ENCODE measurements at places on chromosomes 4 and X.

- no peak overlapping the region for H3K27ac ChIP-seq
- no peaks in the 10 kb centered on the region for H3K4me1 ChIP-seq
- H3K4me3 ChIP-seq, result no peak overlapping the region
- peaks cover 6% of the 10 kb centered on the region for H3K27me3 ChIP-seq
- DNase-seq, result no peak
These were observed 109.9 kb downstream of the SH3RF1 start for GRCh38 chr4:169160825-169161224.

GRCh38 chrX:9668537-9668936, 97.1 kb downstream of the GPR143 start:
- H3K27me3 ChIP-seq, result no peaks in the 10 kb centered on the region
- H3K4me3 ChIP-seq, result no peak overlapping the region
- no peak overlapping the region for H3K27ac ChIP-seq
- peaks cover 18% of the 10 kb centered on the region for H3K36me3 ChIP-seq

DNA sequence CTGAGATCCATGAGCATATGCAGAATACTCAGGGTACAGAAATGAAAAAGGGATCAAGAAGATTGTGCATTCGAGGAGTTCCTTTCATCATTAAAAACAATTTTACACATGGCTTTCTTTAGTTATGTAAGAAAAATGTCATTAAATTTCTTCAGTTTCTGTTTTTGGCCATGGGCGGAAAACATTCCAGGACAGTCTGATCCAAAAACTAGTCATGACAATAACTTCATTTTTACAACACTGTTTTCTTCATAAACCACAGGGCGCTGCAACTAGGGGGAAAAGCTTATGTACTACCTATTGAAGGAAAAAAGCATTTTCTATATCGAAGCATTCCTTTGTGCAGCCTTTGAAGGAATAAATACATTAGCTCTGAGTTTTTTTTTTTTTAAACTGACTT, 28.2 kb downstream of the IL13RA1 start:
- DNase-seq, result no peak
- peaks cover 7% of the 10 kb centered on the region for H3K4me1 ChIP-seq
- peaks cover 4% of the 10 kb centered on the region for H3K27me3 ChIP-seq
- no peak overlapping the region for H3K4me3 ChIP-seq
- H3K27ac ChIP-seq, result no peak overlapping the region

DNA sequence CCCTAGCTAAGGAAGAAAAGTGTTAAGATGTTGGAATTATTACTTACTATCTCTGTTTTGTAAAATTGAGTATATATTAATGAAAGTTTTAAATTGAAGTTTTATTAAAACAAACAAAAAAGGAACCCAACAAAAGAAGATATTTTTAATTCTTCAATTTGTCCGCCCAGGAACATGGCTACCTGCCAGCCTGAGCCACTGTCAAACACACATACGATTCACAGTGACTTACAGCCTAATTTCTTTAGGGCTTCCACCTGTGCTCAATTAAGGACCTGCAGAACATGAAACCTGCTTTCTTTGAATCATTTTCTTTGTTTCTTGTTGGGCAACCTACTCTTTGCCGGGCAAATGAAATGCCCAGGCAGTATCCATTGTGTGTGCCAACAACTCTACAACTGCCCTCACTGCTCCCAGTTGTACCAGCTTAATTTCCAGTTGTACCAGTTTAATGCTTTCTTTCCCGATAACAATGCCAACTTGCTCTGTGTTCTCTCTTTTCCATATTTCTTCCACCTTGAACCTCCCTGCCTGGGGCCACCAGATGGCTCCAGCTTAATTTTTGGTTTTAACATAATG, 181.7 kb downstream of the GBA3 start:
- no peak for DNase-seq
- H3K4me3 ChIP-seq, result no peak overlapping the region
- H3K27me3 ChIP-seq, result no peaks in the 10 kb centered on the region
- no peak overlapping the region for H3K27ac ChIP-seq
- H3K4me1 ChIP-seq, result no peaks in the 10 kb centered on the region

DNA sequence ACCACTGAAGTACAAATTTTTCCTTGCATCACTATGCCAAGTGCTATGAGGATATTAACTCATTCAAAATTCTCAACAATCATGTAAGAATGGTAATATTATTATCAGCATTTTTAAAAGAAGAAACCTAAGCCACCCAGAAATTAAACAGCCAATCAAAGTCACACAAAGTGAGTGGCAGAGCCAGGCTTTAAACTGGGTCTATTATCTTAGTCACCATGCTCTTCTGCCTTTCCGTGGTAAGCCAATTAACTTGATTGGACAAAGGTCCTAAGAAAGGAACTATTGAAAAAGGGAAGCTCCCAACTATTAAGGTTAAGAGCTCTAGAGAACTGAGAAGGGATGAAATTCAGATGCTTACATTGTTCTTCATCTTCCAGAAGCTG, 111.5 kb downstream of the ASB9 start:
- H3K4me3 ChIP-seq, result peak overlapping the region; percentile 71
- no peaks in the 10 kb centered on the region for H3K27me3 ChIP-seq
- peaks cover 7% of the 10 kb centered on the region for H3K36me3 ChIP-seq
- DNase-seq, result no peak
- peaks cover 38% of the 10 kb centered on the region for H3K4me1 ChIP-seq

DNA sequence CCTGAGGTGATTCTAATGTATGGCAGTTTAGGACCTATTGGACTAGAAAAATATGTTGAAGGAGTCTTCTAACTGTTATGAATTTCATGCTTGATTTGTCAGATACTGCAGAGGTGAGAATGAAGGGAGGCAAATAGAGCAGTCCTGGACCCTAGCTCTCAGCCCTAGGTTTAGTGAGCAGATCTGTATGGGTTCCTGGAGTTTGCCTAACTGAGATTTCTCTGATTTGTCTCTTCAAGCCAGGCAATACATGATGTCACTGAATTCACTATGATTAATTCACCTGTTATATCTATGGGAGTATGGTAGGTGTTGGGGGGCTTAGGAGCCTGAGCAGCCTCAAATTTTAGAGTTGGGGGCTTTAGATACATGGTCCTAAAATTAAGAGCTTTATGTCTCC, 2.6 kb downstream of the MND1 start:
- no peak for DNase-seq
- no peaks in the 10 kb centered on the region for H3K27me3 ChIP-seq
- peaks cover 42% of the 10 kb centered on the region for H3K4me1 ChIP-seq
- no peak overlapping the region for H3K4me3 ChIP-seq

DNA sequence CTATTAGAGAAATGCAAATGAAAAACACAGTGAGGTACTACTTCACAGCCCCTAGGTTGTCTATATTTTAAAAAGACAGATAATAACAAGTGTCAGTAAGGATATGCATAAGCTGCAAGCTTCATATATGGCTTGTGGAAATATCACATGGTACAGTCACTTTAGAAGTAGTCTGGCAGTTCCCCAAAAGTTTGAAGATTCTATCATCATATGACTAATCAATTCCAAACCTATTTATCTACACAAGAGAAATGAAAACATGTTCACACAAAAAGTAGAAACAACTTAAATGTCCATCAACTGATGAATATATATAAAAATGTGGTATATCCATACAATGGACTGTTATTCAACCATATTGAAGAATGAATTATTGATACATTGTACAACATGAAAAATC, 185.8 kb upstream of the STK26 start:
- no peaks in the 10 kb centered on the region for H3K27me3 ChIP-seq
- H3K4me1 ChIP-seq, result peaks cover 7% of the 10 kb centered on the region
- no peak for DNase-seq

DNA sequence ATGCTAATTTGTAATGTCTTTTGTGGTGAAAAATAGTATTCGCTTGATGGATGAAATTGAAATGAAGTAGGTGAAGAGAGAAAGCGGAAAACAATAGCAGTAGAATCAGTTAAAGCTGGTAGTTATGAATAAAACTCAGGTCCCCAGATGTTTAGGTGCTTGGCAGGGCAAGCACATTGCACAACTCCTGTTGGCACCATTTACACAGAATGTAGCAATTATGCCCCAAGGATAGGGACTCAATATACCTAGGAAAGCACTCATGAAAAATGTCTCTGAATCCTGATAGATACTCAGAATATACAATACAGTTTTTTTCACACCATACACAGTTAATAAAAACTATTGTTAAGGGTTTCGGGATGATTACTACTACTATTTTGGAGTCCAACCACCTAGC, 26.5 kb upstream of the GRIA3 start:
- H3K4me3 ChIP-seq, result no peak overlapping the region
- H3K36me3 ChIP-seq, result no peaks in the 10 kb centered on the region
- H3K27ac ChIP-seq, result no peak overlapping the region
- no peak for DNase-seq
- H3K27me3 ChIP-seq, result no peaks in the 10 kb centered on the region

DNA sequence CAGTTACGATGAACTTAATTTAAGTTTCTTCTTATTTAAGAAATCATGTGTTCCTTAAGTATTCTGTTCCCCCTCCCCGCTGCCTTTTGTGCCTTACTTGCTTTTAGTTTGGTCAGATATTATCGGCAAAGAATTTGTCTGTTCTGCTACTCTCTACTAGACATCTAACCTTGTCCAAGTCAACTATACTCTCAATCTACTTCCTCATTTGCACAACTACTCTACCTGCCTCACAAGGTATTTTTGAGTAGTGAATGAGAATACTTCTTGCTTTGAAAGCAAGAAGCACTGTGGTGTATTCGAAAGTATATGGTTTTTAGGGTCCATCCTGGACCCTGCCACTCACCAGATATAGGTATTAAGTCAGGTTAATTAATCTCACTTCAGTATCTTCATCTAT, 8.0 kb upstream of the KLHL5 start:
- no peak overlapping the region for H3K27ac ChIP-seq
- no peaks in the 10 kb centered on the region for H3K27me3 ChIP-seq
- peaks cover 30% of the 10 kb centered on the region for H3K4me1 ChIP-seq
- DNase-seq, result no peak
- H3K36me3 ChIP-seq, result peaks cover 8% of the 10 kb centered on the region

- H3K4me3 ChIP-seq, result no peak overlapping the region
- no peak for DNase-seq
- H3K27ac ChIP-seq, result no peak overlapping the region
- H3K27me3 ChIP-seq, result peaks cover 2% of the 10 kb centered on the region
These were observed 14.8 kb downstream of the SPINK2 start for GRCh38 chr4:56806666-56807065.

- no peaks in the 10 kb centered on the region for H3K27me3 ChIP-seq
- H3K27ac ChIP-seq, result no peak overlapping the region
- H3K36me3 ChIP-seq, result no peaks in the 10 kb centered on the region
- DNase-seq, result no peak
- H3K4me3 ChIP-seq, result no peak overlapping the region
These were observed 265.3 kb downstream of the PCDH18 start for GRCh38 chr4:137267024-137267423.

DNA sequence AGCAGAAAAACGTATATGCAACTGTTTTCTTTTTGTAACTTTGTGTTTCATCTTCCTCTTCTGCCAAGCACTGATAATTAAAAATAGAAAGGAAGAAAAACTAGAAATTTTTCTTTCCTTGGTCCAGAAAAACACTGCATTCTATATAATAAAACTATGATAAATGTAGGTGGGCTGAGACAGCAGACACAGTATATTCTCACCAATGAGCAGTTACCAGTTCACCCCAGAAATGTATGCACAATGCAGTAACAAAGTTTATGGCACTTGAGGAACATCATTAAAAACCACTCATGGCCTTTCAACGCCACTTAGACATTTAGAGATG, 79.4 kb downstream of the FAT1 start:
- H3K27me3 ChIP-seq, result no peaks in the 10 kb centered on the region
- no peaks in the 10 kb centered on the region for H3K36me3 ChIP-seq
- no peak for DNase-seq
- no peak overlapping the region for H3K27ac ChIP-seq
- H3K4me3 ChIP-seq, result no peak overlapping the region

- DNase-seq, result no peak
- H3K4me1 ChIP-seq, result no peaks in the 10 kb centered on the region
- peaks cover 2% of the 10 kb centered on the region for H3K27me3 ChIP-seq
These were observed 24.0 kb downstream of the UNC5C start for GRCh38 chr4:95524729-95525128.

DNA sequence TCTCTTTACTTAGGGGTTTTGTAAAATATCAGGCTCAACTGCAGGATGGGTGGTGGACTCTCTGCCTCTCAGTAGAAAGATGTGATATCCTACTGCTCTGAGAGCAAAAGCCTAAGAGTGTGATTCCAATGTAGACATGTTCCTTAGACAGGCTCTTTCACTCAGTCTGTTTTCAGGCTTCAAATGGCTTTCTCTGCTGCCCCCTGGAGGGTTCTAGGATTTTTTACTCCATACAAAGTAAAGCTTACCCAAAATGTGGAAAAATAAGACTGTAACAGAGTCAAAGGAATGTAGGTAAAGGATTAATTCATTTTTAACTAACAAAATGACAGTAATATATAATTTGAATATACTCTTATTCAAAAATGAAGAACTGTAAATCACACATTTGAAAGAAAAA, 32.1 kb downstream of the ZGRF1 start:
- no peaks in the 10 kb centered on the region for H3K4me1 ChIP-seq
- peak; percentile 54 for DNase-seq
- no peak overlapping the region for H3K4me3 ChIP-seq
- no peaks in the 10 kb centered on the region for H3K27me3 ChIP-seq
- H3K36me3 ChIP-seq, result peaks cover 9% of the 10 kb centered on the region

- no peaks in the 10 kb centered on the region for H3K36me3 ChIP-seq
- no peaks in the 10 kb centered on the region for H3K4me1 ChIP-seq
- H3K27ac ChIP-seq, result no peak overlapping the region
- no peaks in the 10 kb centered on the region for H3K27me3 ChIP-seq
- DNase-seq, result no peak
These were observed 70.2 kb downstream of the TRPC5 start for GRCh38 chrX:112012360-112012759.

DNA sequence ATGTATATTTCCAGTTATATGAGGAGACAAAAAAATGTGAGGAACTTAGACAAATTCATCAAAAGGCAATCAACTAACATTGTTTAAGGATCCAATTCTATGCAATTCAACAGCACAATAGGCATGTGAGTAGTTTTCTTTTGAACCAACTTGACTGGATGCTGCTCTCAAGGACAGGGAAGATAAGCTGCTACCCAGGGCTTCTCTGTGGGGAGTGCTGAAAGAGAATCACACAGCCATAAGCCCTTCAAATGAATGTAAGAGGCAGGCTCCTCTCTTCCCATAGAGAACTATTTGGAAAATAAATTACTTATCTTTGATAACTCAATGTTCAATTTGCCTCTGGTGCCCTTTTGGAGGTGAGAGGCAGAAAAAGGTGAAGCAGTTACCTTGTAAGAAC, 1413.6 kb downstream of the PCDH7 start:
- no peaks in the 10 kb centered on the region for H3K36me3 ChIP-seq
- H3K27me3 ChIP-seq, result no peaks in the 10 kb centered on the region
- no peak for DNase-seq
- no peak overlapping the region for H3K4me3 ChIP-seq
- no peak overlapping the region for H3K27ac ChIP-seq

DNA sequence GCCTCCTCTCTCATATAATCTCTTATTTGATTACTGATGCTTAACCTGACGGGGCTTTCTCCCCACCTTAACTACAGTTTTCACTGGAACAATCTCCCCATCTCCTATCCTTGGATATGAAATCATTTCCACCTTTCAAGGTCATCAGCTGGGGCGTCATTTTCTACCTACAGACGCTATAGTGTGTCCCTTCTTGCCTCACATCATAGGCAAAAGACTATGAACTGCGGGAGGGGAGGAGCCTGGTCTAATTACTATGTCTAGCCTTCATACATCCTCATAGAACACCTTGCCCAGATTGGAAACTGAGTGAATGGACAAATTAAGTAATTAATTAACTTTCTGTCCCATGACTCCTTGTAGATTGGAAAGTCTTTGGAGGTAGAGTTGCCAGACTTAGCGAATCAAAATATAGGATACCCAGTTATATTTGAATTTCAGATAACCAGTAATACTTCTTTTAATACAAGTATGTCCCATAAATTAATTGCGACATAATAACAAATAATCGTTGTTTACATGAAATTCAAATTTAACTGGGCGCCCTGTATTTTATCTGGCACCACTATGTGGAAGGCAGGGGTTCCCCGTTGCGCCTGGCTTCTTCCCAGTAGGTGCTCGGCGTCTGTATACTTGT, 752 bp upstream of the ATP6AP2 start:
- peaks cover 21% of the 10 kb centered on the region for H3K4me1 ChIP-seq
- DNase-seq, result no peak
- peak overlapping the region; percentile 96 for H3K27ac ChIP-seq
